ENCODE measurements at places on chromosomes 2 and 18.

GRCh38 chr18:33022370-33022769, 249.5 kb upstream of the KLHL14 start:
- H3K27ac ChIP-seq = no peak overlapping the region
- H3K4me1 ChIP-seq = no peaks in the 10 kb centered on the region
- no peaks in the 10 kb centered on the region for H3K36me3 ChIP-seq
- DNase-seq = no peak
- no peak overlapping the region for H3K4me3 ChIP-seq
- H3K27me3 ChIP-seq = no peaks in the 10 kb centered on the region

DNA sequence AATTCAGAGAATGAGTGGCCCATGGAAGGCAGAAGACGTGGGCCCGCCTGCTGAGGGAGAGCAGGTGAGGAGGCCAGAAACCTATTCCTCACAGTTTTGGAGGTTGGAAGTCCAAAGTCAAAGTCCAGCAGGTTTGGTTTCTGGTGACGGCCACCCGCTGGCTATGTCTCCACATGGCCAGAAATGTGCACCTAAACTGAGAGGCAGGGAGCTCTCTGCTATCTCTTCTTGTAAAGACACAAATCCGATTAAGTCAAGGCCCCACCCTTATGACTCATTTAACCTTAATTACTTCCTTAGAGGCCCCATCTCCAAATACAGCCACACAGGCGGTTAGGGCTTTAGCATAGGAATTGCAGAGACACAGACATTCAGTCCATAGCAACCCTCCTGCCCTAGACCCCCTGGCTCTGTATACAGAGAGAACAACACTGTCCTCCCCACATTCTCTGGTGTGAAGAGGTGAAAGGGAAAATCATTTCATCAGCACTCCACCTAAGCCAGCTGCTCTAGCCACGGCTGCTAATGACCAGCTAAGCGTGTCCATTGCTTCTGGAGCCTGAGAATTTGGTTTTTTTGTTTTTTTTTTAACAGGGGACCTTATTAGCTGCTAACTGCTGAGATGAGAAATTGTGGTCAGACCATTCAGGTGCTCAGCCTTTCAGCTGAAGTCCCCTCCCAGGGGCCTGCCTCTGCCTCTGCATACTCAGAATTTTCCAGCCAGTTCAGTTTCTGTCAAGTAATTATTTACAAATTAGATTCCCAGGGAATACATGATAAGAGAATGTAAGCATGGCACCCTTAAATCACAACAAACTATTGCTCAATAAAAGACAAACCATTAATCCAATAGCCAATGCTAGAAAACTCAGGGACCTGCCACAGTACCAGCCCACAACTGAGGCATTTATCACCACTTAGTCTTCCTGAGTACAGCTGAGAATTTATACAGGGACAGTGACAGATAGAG, 368.7 kb upstream of the ID2 start:
- no peaks in the 10 kb centered on the region for H3K4me1 ChIP-seq
- H3K27me3 ChIP-seq = no peaks in the 10 kb centered on the region
- H3K4me3 ChIP-seq = no peak overlapping the region
- H3K27ac ChIP-seq = no peak overlapping the region
- no peaks in the 10 kb centered on the region for H3K36me3 ChIP-seq
- DNase-seq = no peak

DNA sequence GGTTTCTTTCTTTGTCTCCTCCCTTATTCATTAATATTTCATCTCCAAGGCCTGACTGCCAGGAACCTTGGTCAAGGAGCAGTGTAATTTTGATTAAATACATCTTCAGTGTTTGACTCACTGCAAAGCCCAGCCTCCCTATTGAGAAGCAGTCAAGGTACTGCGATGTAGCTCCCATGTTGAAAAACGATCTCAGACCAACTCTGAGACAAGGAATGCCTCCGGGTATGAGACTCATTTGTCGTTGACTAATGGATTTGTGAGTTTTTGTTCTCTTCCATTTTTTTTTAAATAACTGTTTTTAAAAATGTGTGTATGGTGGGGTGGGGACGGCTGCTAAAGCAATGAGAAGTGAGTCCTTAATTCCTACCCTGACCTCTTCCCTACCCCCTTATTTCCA, 361.6 kb downstream of the SOX11 start:
- H3K4me1 ChIP-seq = no peaks in the 10 kb centered on the region
- no peaks in the 10 kb centered on the region for H3K36me3 ChIP-seq

DNA sequence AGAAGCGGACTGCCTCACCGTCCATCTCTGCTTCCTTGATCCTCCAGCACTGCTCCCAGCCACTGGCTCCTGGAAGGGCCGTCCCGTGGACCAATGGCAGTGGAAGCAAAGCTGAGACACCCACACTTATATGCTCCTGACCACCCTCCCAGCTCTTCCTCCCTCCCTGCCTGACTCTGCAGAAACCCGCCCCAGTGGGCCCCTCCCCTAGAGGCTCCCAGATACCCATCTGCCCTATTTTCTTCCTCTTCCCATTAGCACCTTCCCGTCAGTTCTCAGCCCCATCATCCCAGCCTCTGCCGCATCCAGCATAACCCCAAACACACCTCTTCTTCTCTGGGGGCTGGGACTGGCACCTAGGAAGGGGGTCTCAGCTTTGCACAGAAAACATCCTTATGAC, at the start of gene CLEC4F:
CLEC4F (minus strand) TSS at position 101 of the 400 bp plus-strand sequence; CDS start at position 25, 76 bp downstream.
- no peak for DNase-seq
- no peaks in the 10 kb centered on the region for H3K36me3 ChIP-seq
- H3K4me1 ChIP-seq = no peaks in the 10 kb centered on the region
- no peak within 1 kb of the TSS for H3K4me3 ChIP-seq
- H3K27ac ChIP-seq = no peak within 1 kb of the TSS

GRCh38 chr2:154455166-154455565, 243.3 kb upstream of the KCNJ3 start:
- no peaks in the 10 kb centered on the region for H3K27me3 ChIP-seq
- no peaks in the 10 kb centered on the region for H3K36me3 ChIP-seq
- no peak overlapping the region for H3K27ac ChIP-seq
- H3K4me1 ChIP-seq = no peaks in the 10 kb centered on the region
- H3K4me3 ChIP-seq = no peak overlapping the region
- no peak for DNase-seq

DNA sequence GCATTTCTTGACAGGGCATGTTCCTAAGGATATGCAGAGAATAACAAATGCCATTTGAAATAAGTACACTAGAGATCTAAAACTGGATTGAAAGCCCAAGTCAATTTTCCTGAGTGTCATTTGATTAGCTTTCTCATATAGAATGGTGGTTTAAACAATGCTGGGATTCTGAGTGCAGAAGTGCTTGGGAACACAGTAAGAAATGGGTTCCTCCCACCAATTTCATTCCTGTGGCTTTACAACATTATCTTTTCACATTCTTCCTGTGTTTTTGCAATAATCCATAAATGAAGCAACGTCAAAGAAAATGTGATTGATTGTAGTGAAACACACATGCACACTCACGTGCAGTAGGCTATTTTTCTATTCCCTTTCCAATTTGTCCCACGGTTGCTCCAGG, 1858.4 kb upstream of the PIK3C3 start:
- H3K4me3 ChIP-seq = no peak overlapping the region
- no peaks in the 10 kb centered on the region for H3K4me1 ChIP-seq
- H3K27me3 ChIP-seq = no peaks in the 10 kb centered on the region
- H3K27ac ChIP-seq = no peak overlapping the region
- no peaks in the 10 kb centered on the region for H3K36me3 ChIP-seq

DNA sequence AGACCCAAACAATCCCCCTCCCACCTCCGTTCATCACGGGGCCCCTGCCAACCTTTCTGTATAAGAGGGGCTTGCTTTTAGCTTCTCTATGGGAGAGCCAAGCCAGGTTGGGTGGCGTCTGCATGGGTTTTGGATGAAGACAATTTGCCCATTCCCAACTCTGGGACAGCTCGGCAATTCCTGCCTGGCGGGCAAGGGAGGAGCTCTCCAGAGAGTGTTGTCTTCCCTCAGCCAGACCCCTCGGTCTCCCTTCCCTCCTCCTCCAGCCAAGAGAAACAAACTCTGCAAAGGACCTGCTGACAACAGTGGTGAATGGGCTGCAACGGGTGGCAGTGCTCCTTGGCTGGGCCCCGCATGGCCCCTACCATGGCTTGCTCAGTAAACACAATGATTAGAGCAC, 267.2 kb upstream of the HDAC4 start:
- no peak for DNase-seq
- no peaks in the 10 kb centered on the region for H3K36me3 ChIP-seq
- no peak overlapping the region for H3K27ac ChIP-seq
- no peak overlapping the region for H3K4me3 ChIP-seq

- H3K4me3 ChIP-seq = no peak overlapping the region
- no peaks in the 10 kb centered on the region for H3K27me3 ChIP-seq
- DNase-seq = no peak
- no peak overlapping the region for H3K27ac ChIP-seq
- H3K4me1 ChIP-seq = no peaks in the 10 kb centered on the region
These were observed 473.4 kb upstream of the TRIB2 start for GRCh38 chr2:12243381-12243780.

- H3K27me3 ChIP-seq = no peaks in the 10 kb centered on the region
- no peaks in the 10 kb centered on the region for H3K36me3 ChIP-seq
- H3K4me3 ChIP-seq = no peak overlapping the region
- H3K4me1 ChIP-seq = no peaks in the 10 kb centered on the region
- no peak for DNase-seq
These were observed 493.8 kb upstream of the NRP2 start for GRCh38 chr2:205188239-205189138.

DNA sequence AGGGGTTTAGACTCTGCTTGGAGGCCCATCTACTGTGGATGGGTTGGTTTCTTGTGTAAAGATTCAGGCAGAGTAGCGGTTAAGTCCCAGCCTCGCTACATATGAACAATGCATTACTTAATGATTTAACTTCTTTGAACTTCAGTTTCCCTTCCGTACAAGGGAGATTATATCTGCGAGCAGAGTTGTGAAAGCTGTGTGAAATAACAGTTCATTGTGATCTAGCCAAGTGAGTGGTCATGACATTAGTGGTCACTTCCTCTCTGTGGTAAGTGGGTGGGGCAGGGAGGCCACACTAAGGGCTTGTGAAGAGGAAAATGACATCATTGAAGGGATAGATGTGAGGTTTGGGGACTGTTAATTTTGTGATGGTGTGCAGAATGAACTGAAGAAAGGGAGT, 14.1 kb upstream of the MEX3C start:
- no peaks in the 10 kb centered on the region for H3K27me3 ChIP-seq
- H3K36me3 ChIP-seq = no peaks in the 10 kb centered on the region
- H3K4me3 ChIP-seq = no peak overlapping the region
- H3K4me1 ChIP-seq = no peaks in the 10 kb centered on the region
- no peak for DNase-seq

DNA sequence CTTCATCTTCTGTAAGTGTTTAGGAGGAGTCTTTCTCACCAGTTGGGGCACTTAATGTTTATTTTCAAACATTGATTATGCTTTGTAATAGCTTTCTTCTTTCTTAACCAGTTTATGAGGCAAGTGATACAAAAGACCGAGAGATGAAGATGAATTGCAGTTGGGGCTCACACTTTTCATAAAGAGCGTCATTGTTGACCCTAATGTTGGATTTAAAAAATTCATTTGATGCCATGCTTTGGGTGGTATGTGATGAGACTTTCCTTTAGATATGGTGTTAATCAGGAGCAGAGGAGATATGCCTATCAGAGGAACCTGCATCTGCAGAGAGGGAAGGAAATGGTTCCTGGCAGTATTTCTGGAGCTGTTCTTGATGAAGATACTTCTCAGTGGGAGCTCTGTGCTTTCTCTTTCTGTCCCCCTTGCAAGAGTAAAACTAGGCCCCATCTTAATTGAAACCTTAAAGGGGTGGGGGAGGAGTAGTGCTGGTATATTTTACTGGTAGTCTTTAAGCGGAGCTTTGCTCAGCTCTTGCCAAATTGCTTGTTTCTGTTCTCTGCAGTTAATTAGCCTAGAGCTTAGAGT, 2.3 kb downstream of the EML4 start:
- H3K4me3 ChIP-seq = peak overlapping the region; percentile 84
- no peak overlapping the region for H3K27ac ChIP-seq
- no peak for DNase-seq
- H3K36me3 ChIP-seq = no peaks in the 10 kb centered on the region
- H3K4me1 ChIP-seq = peaks cover 13% of the 10 kb centered on the region

- H3K27ac ChIP-seq = no peak overlapping the region
- no peaks in the 10 kb centered on the region for H3K36me3 ChIP-seq
These were observed 39.0 kb upstream of the PPP4R1 start for GRCh38 chr18:9653390-9653789.

GRCh38 chr2:74560591-74560990, 6.1 kb downstream of the DOK1 start:
- no peak overlapping the region for H3K4me3 ChIP-seq
- H3K27ac ChIP-seq = no peak overlapping the region
- H3K36me3 ChIP-seq = no peaks in the 10 kb centered on the region
- no peaks in the 10 kb centered on the region for H3K27me3 ChIP-seq
- H3K4me1 ChIP-seq = peaks cover under 1% of the 10 kb centered on the region

Data from upper lobe of left lung (tissue), 6 donors.